ENCODE measurements at places on chromosomes 1 and 21.

- peaks cover 3% of the 10 kb centered on the region for H3K4me1 ChIP-seq
- H3K27ac ChIP-seq = no peak overlapping the region
- H3K27me3 ChIP-seq = peaks cover 8% of the 10 kb centered on the region
- no peak for DNase-seq
- no peaks in the 10 kb centered on the region for H3K36me3 ChIP-seq
These were observed 6.9 kb upstream of the SYT14 start for GRCh38 chr1:209931141-209931540.

- DNase-seq = peak; percentile 93
- no peaks in the 10 kb centered on the region for H3K36me3 ChIP-seq
- H3K4me3 ChIP-seq = no peak overlapping the region
- H3K27me3 ChIP-seq = no peaks in the 10 kb centered on the region
These were observed 91.1 kb downstream of the DMRTB1 start for GRCh38 chr1:53550201-53550741.

DNA sequence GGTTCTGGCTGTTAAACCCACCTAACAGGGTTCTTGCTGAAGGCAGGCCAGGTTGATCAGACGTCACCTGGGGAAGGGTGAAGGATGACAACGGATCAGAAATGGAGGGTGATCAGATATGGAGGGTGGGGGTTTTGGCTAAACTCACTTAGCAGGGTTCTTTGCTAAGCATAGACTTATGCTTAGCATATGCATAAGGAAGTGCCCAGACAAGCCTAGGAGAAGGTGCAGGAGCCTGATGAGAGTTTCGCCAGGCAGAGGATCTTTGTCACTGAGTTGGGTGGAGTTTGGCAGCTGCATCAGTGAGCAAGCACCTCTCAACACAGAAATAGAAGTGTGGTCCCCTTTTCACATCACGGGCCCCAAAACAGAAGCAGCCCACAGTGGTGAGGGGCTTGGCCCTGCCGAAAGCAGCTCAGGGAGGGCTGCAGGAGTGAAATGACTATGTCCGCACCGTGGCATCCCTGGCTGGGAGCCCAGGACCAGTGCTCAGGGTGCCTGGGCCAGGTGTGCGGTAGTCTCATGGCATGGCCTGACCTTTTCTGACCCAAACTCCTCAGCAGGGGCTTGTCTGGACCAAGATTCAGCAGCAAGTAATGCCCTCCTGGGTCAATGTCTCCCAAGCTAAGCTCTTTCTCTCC is 101.6 kb downstream of the AJAP1 start:
- no peaks in the 10 kb centered on the region for H3K27me3 ChIP-seq
- no peak overlapping the region for H3K27ac ChIP-seq
- no peak overlapping the region for H3K4me3 ChIP-seq
- no peaks in the 10 kb centered on the region for H3K36me3 ChIP-seq
- DNase-seq = no peak

DNA sequence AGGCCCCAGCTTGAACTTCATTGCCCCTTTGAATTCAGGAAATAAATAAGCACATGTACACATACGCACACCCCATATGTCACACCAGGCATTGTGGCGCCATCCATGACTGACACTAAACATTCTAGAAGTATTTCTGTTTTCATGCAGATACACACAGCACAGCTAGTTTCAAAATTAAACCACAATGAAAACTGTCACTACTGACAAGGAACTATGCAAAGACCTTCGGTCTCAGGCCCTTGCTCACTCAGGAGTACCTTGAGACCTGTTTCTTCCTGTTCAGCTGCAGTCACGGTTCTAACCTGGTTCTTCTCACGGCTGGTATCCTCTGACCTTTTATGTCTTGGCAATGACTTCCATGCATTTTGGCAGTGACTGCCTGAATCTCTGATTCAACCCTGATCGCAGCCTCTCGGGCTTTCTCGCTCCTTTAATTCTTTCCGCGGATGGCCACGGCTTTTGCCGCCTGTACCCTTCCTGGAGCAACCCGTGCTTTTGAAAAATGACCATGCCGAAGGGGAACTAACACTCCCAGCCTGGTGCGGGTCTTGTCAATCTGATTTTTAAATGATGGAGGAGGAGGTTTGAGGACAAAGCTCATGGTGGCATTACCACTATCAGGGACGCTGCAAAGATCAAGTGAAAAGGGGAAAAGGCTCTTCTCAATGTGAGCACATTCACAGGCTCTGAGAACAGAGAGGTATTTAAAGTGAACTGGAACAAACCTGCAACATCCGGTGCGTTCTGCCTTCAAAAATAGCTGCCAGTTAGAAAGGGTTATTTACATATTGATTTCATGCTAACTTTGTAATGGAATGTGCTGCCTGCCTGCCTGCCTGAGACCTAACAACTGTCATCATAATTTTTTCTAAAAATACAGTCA is 384.6 kb downstream of the RRAGC start:
- H3K27ac ChIP-seq = no peak overlapping the region
- peaks cover 8% of the 10 kb centered on the region for H3K27me3 ChIP-seq

DNA sequence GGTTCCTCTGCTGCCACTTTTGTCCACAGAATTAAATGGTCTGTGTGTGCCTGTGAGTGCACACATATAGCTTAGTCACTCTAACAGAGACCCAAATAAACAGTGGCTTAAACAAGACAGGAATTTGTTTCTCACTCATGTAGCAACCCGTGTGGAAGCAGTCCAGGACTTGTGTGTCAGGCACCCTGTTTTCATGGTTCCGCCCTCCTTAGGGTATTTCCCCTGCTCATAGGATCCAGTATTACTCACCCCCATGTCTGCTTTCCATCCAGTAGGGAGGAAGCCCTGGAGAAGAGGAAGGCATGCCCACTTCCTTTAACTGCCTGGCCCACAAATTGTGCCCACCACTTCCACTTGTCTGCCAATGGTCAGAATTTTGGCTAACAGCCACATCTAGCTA is 41.3 kb upstream of the TACSTD2 start:
- H3K27me3 ChIP-seq = no peaks in the 10 kb centered on the region
- no peaks in the 10 kb centered on the region for H3K36me3 ChIP-seq
- DNase-seq = peak; percentile 96
- H3K4me3 ChIP-seq = no peak overlapping the region
- peaks cover 11% of the 10 kb centered on the region for H3K4me1 ChIP-seq
- H3K27ac ChIP-seq = peak overlapping the region; percentile 60

DNA sequence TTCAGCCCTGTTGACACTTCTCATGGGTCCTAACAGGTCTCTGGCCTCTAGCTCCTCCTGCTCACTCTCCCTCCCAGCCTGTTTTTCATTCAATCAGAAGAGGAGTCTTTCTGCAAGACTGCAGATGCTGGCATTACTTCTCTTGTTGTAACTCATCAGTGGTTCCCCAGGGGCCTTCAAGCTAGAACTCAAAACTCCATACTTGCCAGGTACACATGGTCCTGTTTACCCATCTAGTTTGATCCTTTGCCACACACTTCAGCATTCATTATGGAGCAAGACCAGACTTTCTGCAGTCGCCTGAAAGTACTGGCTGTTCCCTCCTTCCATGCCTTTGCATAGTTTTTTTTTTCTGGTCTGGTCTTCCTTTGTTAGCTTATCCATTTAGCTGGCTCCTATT is 47.9 kb downstream of the SERBP1 start:
- no peaks in the 10 kb centered on the region for H3K36me3 ChIP-seq
- H3K4me1 ChIP-seq = no peaks in the 10 kb centered on the region
- H3K27me3 ChIP-seq = no peaks in the 10 kb centered on the region

DNA sequence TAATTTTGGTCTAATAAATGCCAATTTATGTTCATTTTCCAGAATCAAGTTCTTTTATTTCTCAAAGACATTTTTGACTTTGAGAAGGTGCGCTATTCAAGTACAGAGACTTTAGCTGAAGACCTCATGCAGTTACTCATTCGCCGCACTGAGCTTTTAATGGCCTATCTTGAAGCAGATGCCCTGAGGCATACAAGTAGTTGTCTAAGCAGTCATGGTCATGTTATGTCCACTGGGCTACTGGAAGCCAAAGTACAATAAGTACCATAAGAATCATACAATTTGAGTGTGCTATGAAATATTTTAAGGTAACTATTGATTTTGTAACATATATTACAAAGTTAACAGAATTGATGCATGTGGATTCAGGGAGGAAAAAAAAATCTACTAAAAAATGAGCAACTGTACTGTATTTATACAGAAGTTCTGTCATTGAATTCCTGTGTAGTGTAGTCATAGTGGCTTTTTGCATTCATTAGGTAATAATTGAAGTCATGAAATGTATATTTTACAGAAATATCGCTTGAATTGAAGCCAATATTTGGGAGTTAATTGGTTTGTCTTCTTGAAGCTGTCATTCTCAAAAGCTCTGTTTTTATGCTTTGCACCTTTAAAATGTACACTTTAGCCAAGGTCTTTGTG is 13.5 kb upstream of the NEXN start:
- H3K4me1 ChIP-seq = peaks cover 3% of the 10 kb centered on the region
- no peaks in the 10 kb centered on the region for H3K36me3 ChIP-seq
- H3K27ac ChIP-seq = no peak overlapping the region
- H3K4me3 ChIP-seq = no peak overlapping the region
- DNase-seq = peak; percentile 62

GRCh38 chr1:171446386-171446785 is 38.9 kb upstream of the PRRC2C start:
- H3K4me1 ChIP-seq = peaks cover 9% of the 10 kb centered on the region
- no peaks in the 10 kb centered on the region for H3K36me3 ChIP-seq
- DNase-seq = no peak
- H3K4me3 ChIP-seq = no peak overlapping the region

GRCh38 chr1:183577897-183578465 is 12.3 kb downstream of the NCF2 start:
- no peak overlapping the region for H3K4me3 ChIP-seq
- no peaks in the 10 kb centered on the region for H3K4me1 ChIP-seq
- no peaks in the 10 kb centered on the region for H3K27me3 ChIP-seq
- no peaks in the 10 kb centered on the region for H3K36me3 ChIP-seq
- no peak for DNase-seq

DNA sequence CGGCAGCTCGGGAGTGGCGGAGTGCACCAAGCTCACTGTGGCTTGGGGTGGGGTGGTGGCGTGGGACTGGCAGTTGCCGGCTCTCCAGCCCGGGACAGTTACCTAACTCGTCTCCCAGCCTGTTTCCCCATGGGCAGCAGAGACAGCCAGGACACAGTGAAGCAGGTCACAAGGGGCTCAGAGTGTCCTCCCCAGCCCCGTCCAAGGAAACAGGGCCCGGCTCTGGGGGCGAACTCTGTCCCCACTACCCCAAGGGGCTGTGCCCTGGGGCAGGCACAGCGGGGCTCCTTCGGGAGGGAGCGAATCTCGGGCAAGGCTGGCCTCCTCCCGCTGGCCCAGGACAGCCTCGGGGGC is 759 bp downstream of the GPR157 start:
- no peaks in the 10 kb centered on the region for H3K36me3 ChIP-seq
- peaks cover 22% of the 10 kb centered on the region for H3K4me1 ChIP-seq
- H3K4me3 ChIP-seq = peak overlapping the region; percentile 76
- no peak overlapping the region for H3K27ac ChIP-seq
- H3K27me3 ChIP-seq = no peaks in the 10 kb centered on the region
- DNase-seq = peak; percentile 89

DNA sequence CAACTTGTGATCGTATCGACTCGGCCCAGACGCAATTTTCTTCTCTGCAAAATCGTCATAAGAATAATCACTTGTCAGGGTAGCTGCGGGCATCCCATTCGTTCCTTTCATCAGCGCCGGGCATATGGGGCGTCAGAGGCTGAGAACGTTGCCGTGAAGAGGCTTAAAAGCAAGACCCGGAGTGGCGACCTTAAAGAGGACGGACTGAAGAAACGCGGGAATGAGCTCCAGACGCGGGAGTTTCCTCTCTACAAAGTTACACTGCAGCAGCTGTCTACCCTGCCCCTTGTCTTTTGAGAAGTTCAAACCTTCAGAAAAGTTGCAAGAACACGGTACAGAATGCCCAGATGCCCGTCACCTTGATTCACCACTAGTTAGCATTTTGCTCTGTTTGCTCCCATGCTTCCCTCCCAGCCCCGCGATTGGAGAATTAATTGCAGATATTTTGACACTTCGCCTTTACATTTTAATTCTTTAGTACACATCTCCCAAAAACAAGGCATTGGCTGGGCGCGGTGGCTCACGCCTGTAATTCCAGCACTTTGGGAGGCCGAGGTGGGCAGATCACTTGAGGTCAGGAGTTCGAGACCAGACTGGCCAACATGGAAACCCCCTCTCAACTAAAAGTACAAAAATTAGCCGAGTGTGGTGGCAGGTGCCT is 967 bp downstream of the CENPS start:
- peak; percentile 92 for DNase-seq
- H3K27ac ChIP-seq = peak overlapping the region; percentile 93
- H3K4me3 ChIP-seq = peak overlapping the region; percentile 99
- no peaks in the 10 kb centered on the region for H3K27me3 ChIP-seq

DNA sequence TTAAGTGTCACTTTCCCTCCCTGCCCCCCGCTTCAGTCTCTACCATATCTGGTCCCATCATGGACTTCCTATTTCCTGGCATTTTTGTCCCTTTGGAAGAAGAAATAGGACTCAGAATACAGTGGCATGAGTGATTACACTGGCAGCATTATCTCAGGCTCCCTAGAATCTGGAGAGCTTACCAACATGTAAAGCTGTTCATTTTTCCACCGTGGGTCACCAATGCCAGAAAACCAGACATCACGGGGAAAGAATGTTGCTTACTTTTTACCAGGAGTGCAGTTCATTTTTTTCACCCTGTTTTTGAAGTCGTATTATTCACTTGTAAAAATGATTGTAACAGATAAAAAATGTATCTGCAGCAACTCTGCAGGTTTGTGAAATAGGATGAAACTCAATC is 44.8 kb downstream of the BACH1 start:
- H3K4me3 ChIP-seq = no peak overlapping the region
- H3K27ac ChIP-seq = peak overlapping the region; percentile 89
- DNase-seq = peak; percentile 72
- peaks cover 29% of the 10 kb centered on the region for H3K36me3 ChIP-seq
- no peaks in the 10 kb centered on the region for H3K27me3 ChIP-seq
- H3K4me1 ChIP-seq = peaks cover 82% of the 10 kb centered on the region

- H3K27ac ChIP-seq = no peak overlapping the region
- peaks cover 35% of the 10 kb centered on the region for H3K36me3 ChIP-seq
- no peaks in the 10 kb centered on the region for H3K27me3 ChIP-seq
- no peak for DNase-seq
- peaks cover 13% of the 10 kb centered on the region for H3K4me1 ChIP-seq
- H3K4me3 ChIP-seq = no peak overlapping the region
These were observed 21.1 kb downstream of the TOMM20 start for GRCh38 chr1:235107368-235108184.

DNA sequence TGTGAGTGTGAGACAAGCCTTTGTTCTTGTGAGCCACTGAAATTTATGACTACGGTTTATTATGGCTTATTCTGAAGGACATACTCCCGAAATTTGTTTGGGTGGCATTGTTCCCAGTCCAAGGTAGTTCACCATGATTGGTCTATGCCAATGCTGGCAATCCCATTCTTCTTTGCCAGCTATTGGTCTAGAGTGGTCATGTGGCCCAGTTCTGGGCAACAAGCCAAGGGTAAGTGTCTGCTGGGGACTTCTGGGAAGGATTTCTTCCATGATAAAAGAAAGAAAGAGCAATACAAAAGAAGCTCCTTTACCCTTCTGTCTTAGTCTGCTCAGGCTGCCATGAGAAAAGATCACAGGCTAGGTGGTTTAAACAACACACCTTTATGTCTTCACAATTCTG is 201.6 kb downstream of the SLC35F3 start:
- H3K4me3 ChIP-seq = no peak overlapping the region
- DNase-seq = no peak
- no peaks in the 10 kb centered on the region for H3K27me3 ChIP-seq
- no peak overlapping the region for H3K27ac ChIP-seq
